ENCODE measurements at places on chromosomes 3 and 15.

GRCh38 chr3:189790658-189791057 lies 159.5 kb downstream of the TP63 start:
- DNase-seq, result no peak

- DNase-seq, result no peak
Observed at GRCh38 chr3:14765576-14766427, 53.0 kb upstream of the FGD5 start.

GRCh38 chr3:173401369-173401768 lies 3.8 kb downstream of the NLGN1 start:
- DNase-seq, result no peak

- no peak for DNase-seq
Observed at GRCh38 chr3:131728898-131729642, 226.3 kb upstream of the MRPL3 start.

GRCh38 chr3:114867835-114868503 lies 279.1 kb downstream of the ZBTB20 start:
- DNase-seq, result no peak

- no peak for DNase-seq
Observed at GRCh38 chr15:96332637-96333121, 2.2 kb downstream of the NR2F2 start.

All from stimulated activated CD8-positive, alpha-beta memory T cell treated with anti-CD3 and anti-CD28 coated beads, Interleukin-4, amount 100 ng/mL, for 4 hours (primary cell).